Activated CD4-positive, CD25-positive, alpha-beta regulatory T cell (primary cell): ENCODE measurements at places on chromosomes 11 and 22.

DNA sequence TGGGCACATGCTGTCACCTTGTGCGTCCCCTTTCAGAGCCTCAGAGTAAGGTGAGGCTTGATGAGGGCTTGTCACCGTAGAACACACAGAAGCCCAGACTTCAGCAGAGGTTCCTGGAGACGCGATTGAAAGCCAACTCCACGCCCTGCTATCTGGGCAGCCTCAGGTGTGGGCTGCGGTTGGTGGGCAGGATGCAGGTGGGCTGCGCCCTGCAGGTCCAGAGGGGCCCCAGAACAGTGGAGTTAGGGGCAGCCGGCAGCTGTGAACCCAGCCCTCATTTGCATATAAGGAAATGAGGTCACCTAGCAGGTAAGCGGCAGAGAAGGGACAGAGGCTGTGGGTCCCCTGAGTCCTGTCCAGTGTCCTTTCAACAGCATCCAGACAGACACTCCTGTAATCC is 15.4 kb downstream of the PHLDA2 start:
- no peak for DNase-seq

DNA sequence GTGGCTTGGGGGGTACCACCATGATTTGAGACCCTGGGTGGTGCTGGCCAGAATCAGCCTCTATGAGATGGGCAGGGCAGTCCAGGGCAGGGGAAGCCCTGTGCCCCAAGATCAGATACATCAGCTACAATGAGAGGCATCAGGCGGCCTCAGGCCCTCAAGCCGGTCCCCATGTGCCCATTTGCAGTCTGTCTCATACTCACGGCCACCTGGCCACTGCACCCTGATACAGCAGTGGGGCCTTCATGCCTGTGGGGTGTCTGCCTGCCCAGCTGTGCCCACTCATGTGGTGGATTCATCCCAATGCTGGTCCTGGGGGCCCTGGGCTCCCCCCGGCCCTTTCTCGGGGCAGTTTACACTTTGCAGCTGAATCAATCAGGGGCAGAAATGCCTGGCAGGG is 42.4 kb upstream of the KCNQ1OT1 start:
- DNase-seq: no peak

- DNase-seq: no peak
Measured at GRCh38 chr11:70365544-70365927, 32.8 kb upstream of the CTTN start.

DNA sequence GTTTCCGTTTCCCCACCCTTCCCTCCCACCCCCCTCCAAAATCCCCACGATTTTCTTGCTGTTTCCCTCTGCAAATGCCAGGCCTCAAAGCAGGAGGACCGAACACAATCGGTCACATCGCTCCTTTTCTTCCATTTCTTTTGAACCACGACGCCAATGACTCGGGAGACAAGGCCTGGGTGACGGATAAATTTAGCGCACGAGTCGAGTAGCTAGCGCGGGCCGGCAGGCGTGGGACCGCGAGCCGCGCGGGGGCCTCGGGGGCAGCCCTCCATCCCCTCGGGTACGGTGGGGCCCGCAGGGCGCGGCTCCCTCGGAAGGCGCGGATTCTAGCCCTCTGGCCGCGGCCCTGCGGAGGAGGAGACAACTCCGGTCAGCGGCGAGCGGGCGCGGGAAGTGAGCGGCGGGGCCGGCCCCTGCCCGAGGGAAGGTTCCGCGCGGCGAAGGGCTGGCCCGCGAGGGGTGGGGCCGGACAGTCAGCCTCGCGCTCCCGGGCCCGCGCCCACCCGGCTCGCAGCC is 414 bp downstream of the JOSD1 start:
- DNase-seq: peak; percentile 54

GRCh38 chr11:22520521-22520920 is 105.1 kb downstream of the FANCF start:
- DNase-seq: no peak

DNA sequence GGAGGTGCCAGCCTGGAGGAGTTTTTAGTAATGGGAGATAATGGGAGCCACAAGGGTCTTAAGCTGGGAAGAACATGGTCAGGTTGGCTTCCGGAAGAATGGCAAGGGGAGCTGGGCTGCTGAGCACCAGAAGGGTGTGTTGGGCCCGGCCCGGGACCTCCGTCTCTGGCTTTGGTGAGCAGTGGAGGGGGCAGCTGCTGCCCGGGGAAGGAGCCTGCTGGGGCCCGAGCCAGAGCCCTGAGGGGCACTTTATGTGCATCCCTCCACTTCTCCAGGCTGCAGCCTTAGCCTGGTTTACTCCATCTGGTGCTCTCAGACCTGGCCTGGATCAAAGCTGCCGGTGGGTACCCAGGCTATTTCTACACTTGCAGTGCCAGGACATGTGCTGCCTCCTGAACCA is 8.7 kb upstream of the NPAS4 start:
- no peak for DNase-seq

- DNase-seq: no peak
Measured at GRCh38 chr11:26467506-26467905, 104.6 kb downstream of the MUC15 start.

- DNase-seq: no peak
Measured at GRCh38 chr22:45763236-45763624, 91.6 kb downstream of the ATXN10 start.

GRCh38 chr11:14679662-14680061 is 36.1 kb downstream of the PDE3B start:
- DNase-seq: no peak

GRCh38 chr11:59787816-59788215 is 22.8 kb downstream of the MRPL16 start:
- DNase-seq: no peak

- no peak for DNase-seq
Measured at GRCh38 chr11:34870548-34871196, 45.5 kb downstream of the APIP start.

GRCh38 chr22:24806663-24807001 is 621 bp downstream of the SGSM1 start:
- DNase-seq: no peak

DNA sequence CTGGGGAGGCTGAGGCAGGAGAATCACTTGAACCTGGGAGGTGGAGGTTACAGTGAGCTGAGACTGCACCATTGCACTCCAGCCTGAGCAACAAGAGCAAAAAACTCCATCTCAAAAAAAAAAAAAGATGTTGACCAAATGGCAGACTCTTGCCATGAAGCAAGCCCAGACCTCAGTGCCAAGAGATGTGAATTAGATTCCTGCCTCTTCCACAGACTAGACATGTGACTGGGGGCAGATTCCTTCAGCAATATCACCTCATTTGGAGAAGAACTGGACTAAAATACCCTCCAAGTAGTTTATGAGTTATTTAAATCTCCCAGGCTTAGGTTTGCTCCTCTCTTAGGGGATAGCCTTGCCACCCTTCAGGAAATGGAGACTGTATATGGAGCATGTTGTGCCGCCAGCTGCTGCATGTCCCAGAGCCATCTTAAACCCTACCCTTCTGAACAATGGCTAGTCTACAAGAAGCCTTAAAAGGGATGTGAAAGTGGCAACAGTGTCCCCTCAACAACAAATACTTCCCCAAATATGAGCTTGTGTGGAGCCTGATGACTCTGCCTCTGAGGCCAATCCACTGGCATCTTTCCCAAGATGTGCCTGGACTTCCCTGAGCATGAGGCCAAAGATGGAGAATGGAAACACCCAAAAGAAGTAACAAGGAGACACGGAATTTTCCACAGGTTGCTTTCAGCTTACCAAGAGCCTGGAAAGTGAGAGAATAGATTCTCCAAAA is 763 bp upstream of the MS4A7 start:
- no peak for DNase-seq

GRCh38 chr11:86034710-86035109 is 34.2 kb downstream of the PICALM start:
- DNase-seq: no peak

GRCh38 chr11:105211806-105212554 is 72.4 kb upstream of the CARD18 start:
- DNase-seq: no peak

DNA sequence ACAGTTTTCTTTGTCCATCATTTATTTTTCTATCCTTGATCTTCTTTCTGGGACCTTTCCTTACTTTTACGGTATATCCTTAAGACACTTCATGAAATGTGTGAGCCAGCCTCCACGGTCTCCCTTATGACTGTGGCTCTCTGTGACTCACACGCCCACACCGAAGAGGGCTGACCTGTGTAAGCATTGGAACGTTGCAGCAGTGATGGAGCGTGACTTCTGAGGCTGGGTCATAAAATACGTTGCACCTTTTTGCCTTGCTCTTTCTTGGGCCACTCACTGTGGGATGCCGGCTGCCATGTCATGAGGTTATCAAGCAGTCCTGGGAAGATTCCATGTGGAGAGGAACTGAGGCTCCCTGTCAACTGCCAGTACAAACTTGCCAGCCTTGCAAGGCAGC is 96.3 kb upstream of the RAB1B start:
- no peak for DNase-seq

GRCh38 chr11:119319136-119319699 is 2.3 kb upstream of the MCAM start:
- no peak for DNase-seq

- no peak for DNase-seq
Measured at GRCh38 chr11:86175191-86175590, 69.4 kb upstream of the EED start.

DNA sequence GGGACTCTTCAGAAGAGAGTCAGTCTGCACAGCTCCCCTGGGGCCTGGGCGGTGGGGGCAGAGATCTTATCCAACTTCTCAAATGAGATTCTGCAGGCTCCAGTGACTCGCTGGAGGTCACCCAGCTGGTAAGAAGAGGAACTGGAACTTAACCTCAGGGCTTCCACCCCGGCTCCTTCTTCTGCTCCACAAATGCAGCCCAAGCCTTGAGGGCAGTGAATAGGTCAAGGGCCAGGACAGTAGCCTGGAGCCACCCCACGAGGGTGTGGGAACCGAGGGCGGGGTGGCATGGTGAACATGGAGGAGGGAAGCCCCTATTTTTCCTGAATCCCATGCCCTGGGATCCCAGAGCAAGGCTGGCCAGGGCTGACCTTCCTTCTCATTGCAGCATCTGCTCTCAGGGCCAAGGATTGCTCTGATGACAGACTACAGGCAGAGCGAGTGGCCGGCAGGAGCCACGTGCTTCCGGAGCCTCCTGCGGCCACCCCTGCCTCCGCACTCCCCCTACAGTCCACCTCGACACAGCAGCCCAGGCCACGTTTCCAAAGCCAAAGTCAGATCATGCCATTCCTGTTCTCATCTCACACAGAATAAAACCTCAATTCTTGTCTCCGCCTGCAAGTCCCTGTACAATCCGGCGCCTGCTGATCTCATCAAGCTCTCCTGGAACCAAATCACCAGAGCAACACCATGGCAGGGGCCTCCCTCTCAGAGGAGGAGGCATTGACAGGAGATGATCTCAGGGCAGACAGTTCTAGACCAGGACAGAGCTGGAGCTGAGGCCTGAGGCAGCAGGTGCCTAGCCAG is 21.1 kb upstream of the UPK3A start:
- DNase-seq: no peak
